ENCODE measurements at places on chromosomes 6 and 20.

GRCh38 chr6:11413728-11414127 is 123.8 kb upstream of the TMEM170B start:
- no peak for DNase-seq

DNA sequence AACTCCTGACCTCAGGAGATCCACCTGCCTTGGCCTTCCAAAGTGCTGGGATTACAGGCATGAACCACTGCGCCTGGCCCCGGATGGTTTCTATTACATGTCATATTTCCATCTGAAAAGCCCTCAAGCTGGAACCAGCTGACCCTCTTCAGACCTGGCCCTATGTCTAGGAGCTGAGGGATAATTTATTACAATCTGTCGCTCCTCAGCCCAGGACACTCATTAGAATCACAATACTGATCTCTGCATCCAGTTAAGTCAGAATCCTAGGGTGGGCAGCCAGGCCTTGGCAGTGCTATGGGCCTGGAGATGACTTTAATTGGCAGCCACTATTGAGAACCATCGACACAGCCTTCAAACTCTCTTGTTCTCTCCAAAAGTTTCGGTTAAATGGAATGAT is 162.6 kb upstream of the SNX9 start:
- DNase-seq, result no peak

- no peak for DNase-seq
These were observed 690.7 kb downstream of the DOK5 start for GRCh38 chr20:55166063-55166462.

DNA sequence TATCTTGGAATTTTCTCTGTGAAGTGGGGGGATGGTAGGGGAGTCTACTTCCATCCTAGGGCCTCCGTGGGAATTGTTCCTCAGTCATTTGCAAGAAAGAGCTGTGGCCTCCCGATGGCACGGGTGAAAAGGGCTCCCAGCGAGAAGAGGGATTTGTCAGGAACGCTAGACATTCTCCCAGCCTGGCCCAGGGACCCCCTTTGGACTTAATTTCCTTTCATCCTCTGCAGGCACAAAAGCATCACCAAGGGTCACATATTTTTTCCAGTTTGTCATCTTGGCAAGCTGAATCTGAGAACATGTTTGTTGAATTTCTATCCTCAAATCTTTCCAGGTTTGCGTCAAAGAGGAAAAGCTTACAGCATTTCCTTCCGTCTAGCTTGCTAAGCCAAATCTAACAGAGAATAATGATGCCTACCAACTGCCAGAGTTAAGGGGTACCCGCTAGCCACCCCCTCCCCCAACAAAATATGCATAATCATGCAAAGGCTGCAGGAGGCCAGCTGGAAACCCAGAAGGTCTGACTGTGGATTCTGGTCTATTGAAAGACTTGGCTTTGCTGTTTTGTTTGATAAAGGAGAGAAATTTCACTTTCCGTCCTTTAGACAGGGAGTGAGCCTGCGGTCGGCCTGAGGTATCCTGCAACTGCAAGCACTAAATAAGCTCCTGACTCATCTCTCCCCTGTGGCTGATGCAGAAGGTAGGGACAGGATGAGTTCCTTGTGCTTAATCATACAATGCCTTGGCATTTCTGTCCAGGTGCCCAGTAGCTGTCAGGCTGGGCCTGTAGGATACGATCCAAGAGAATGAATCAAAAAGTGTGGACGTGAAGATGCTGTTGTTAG is 23.1 kb downstream of the PSMG4 start:
- no peak for DNase-seq

DNA sequence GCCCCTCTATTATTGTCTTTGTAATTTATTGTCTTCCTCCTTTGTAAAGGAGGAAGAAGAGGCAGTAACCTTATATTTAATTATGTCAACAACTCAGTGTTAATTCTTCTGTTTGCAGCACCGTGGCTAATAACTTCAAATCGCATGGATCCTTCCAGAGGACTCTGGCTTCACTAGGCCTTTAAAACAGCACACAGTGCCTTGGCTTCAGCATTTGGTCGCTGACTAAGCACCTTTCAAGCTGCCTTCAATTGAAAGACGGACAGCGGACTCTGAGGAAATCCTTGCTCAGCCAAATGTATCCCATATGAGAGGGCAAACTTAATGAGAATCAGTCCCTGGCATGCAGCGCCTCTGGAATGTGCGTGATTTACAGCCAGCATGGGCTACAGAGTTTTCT is 64.2 kb downstream of the SGK1 start:
- DNase-seq, result no peak

DNA sequence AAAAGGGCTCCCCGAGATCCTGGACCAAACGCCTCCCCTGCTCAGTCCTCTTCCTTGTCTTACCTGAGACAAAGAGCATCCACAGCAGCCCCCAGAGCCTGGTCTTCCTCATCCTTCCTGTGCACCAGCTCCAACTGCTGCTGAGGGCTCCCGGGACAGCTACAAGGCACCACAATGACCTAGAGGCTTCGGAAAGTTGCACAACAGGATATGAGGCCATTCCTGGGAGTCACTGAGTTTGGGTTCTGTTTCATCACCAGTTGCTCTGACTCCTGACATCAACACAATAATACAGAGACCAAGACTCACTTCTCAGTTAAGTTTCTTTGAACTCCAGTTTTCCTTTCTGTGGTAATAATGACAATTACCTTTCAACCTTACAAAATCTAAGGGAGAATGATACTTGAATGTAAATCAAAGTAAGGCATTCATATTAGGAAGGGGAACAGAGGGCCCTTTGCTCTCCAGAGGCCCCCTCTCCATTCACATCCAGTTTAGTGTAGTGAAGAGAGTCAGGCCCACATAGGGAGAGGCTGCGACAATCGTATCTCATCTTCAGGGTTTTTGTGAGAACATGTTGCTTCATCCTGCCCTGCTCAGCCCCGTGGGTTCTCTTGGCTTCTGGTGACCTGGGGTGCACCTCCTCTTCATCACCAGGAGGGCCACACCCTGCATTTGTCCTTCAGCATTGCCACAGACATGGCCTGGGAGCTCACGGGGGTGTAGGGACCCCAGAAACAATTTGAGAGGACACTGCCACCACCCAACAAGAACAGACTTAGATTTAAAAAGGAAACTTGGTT is at the start of gene TREM1:
TREM1 (minus strand) TSS at position 139 of the 803 bp plus-strand sequence; CDS start at position 112, 27 bp downstream.
- DNase-seq, result no peak

GRCh38 chr6:99711925-99712324 is 105.3 kb downstream of the PRDM13 start:
- DNase-seq, result no peak

DNA sequence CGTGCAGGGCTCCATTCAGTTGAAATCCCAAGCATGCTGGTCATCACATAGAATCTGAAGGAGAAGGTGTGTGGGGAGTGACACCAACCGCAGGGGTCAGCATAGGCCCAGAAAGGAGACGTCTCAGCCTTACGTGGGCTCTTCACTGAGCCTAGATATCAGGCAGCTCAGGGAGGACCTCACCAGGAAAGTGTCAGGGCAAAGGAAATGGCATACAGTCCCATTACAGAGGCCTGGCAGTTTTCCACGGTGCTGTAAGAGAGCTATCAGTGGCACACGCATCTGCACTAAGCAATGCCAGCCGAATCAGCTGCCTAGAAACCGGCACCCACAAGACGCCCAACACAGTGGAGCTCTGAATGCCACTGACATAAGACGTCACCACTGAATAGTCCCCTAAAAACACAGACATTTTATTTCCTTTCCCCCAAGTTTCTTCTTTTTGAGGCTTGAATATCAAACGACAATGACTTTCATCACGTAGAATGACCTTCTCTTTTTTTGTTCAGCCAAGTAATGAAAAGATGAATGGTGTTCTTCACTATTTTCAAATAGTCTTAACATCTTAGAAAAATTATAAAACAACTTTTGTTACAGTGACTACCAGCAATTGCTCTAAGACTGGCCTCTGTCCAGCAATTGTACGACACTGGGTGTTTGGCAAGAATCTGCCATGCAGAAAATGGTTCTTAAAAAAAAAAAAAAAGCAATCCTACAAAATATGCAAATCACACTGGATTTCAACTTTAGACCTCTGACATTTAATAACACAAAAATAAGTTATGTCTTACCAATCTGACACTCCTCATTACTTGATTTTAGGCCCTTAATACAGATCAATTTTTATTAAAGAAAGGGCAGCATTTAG is 88.9 kb upstream of the FOXQ1 start:
- DNase-seq, result no peak

DNA sequence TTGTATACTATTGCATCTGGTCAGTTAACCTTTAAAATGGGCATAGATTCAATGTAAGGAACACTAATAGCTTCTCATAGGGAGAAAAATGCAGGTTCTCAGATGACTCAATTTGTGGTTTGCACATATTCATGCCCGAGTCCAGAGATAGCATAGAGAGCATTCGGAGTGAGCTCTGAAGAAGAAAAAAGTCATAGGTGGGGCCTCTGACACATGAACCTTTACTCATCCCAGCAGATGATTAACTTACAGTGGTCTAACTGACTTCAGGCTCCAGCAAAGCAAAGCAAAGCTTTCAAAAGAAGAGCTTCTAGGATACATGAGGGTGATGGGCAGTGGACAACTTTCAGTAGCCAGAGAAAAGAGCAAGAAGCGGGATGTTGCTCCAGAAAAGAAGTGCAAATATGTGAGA is 55.3 kb upstream of the BTN3A2 start:
- no peak for DNase-seq

GRCh38 chr6:111559188-111560097 is 46.2 kb downstream of the TRAF3IP2 start:
- DNase-seq, result no peak

GRCh38 chr6:132683543-132683942 is 24.6 kb upstream of the TAAR1 start:
- no peak for DNase-seq

GRCh38 chr6:141183368-141183767 is 949.4 kb upstream of the GJE1 start:
- DNase-seq, result no peak

- DNase-seq, result no peak
These were observed 38.2 kb downstream of the ELMO2 start for GRCh38 chr20:46367967-46368901.

Data from GM20000 (cell line).